Amygdala (tissue), 56 donors: ENCODE measurements at places on chromosomes 1 and 21.
A peak's percentile ranks its signal among the peaks of the same experiment; 100 is the strongest.

- peak; percentile 30 for DNase-seq
Observed at GRCh38 chr21:42537106-42537742, 23.6 kb downstream of the SLC37A1 start.

DNA sequence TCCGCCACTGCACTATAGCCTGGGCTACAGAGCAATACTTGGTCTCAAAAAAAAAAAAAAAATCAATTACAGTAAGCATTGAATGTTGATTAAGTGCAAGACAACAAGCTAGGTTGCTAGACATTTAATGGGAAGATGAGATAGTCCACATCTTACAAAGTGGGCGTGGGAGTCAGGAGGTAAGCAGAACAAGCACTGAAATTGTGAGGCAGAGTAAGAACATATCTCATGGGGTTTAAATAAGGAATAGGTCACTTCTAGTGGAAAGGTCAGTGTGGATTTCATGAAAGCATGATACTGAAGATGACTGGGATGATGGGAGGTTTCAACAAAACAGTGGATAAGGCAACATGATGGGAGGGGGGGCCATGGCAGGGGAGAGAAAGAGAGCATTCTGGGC is 1.9 kb upstream of the OLFML2B start:
- DNase-seq: no peak

GRCh38 chr1:80506216-80506615 is 1294.5 kb upstream of the ADGRL2 start:
- DNase-seq: no peak

GRCh38 chr1:218350035-218350525 is 4.9 kb downstream of the TGFB2 start:
- no peak for DNase-seq

DNA sequence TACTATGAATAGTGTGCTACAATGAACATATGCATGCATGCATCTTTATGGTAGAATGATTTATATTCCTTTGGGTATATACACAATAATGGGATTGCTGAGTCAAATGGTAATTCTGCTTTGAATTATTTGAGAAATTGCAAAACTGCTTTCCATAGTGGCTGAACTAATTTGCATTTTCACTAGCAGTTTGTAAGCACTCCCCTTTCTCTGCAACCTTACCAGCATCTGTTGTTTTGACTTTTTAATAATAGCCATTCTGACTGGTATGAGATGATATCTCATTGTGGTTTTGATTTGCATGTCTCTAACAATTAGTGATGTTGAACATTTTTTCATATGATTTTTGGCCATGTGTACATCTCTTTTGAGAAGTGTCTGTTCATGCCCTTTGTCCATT is 24.0 kb upstream of the DIRAS3 start:
- no peak for DNase-seq

DNA sequence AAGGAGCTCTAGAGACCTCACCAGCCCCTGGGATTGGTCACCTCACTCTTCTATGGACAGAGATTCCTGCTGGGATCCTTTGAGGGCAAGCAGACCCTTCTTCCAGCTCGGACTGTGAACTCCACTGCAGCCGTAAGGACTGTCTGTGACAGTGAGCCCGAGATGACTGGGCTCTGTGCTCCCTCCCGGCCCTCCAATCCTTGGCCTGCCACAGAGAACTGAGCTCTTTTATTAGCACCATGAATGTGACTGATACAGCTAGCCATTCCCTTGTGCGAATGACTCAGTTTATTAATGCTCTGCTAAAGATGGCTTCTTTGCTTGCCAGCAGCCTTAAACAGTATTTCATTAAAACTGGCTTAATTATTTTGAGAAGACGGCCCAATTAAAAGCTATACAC is 194.6 kb upstream of the LMO4 start:
- peak; percentile 61 for DNase-seq

- no peak for DNase-seq
Observed at GRCh38 chr1:2126331-2127186, 68.0 kb downstream of the FAAP20 start.

DNA sequence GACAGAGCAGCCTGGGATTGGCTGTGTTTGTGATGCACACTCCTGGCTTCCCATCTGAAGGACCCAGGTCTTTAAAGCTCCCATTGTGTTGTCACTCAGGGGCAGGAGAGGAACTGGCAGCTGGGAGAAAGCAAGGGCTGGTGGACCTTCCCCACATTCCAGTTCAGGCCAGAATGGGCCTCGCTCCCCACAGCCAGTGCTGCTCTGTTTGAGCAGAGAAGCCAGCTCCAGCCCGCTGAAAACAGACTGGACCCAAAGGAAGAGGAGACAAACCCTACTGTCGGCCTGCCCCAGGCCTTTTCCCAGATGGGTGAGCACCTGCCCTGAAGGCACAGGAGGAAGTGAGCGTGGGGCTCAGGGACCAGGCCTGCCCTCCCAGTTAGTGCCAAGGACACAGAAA is 499.4 kb downstream of the NPHP4 start:
- DNase-seq: no peak

- no peak for DNase-seq
Observed at GRCh38 chr1:226751703-226752102, 12.6 kb upstream of the ITPKB start.

GRCh38 chr21:45517249-45518065 is 24.8 kb downstream of the SLC19A1 start:
- DNase-seq: no peak

DNA sequence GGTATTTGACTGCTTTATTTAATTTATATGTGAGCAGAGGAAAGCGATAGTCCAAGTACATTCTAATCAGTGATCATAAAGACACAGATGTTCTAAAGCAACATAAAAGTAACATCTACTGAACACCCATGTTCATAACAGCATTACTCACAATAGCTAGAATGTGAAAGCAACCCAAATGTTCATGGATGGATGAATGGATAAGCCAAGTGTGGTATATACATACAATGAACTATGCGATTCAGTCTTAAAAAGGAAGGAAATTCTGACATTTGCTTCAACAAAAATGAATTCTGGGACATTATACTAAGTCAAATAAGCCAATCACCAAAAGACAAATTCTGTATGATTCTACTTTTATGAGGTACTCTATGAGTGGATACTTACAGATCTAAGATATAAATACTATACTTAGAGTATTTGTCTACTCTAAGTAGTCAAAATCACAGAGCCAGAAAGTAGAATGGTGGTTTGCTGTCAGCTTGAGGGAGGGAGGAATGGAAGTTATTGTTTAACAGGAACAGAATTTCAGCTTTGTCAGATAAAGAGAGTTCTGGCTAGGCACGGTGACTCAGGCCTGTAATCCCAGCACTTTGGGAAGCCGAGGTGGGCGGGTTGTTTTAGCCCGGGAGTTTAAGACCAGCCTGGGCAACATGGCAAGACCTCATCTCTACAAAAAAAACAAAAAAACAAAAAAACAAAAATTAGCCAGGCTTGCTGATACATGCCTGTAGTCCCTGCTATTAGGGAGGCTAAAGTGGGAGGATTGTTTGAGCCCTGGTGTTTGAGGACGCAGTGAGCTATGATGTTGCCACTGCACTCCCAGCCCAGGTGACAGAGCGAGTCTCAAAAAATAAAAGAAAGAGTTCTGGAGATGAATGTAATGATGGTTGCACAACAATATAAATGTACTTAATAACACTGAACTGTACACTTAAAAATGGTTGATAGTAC is 79.7 kb upstream of the ARHGAP29 start:
- DNase-seq: no peak

DNA sequence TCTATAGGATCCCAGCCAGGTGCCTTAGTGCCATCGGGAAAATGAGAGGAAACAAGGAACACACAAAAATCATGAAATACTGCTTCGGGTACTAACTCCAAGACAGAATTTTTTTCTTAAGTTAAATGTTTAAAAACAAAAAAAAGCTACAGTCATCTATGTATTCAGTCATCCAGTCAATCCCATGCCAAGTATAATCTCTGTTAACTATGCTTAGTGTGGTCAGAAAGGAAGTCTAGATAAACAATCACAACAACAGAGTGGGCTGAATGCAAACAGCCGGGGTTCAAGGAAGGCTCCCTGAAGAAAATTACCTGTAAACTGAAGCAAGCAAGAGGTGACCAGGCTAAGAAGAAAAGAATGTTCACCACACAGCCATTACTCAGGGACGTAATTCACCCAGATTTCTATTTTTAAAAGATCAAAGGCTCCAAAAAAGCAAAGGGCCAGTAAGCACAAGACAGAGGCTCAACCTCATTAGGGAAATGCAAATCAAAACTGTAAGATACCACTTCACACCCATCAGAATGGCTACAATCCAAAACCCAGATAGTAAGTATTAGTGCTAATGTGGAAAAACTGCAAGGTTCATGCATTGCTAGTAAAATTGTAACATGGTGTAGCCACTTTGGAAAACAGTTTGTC is 53.0 kb downstream of the RERE start:
- no peak for DNase-seq

GRCh38 chr21:14589855-14590563 is 43.9 kb upstream of the SAMSN1 start:
- DNase-seq: no peak

GRCh38 chr1:166479052-166479631 is 312.3 kb upstream of the FAM78B start:
- DNase-seq: no peak

DNA sequence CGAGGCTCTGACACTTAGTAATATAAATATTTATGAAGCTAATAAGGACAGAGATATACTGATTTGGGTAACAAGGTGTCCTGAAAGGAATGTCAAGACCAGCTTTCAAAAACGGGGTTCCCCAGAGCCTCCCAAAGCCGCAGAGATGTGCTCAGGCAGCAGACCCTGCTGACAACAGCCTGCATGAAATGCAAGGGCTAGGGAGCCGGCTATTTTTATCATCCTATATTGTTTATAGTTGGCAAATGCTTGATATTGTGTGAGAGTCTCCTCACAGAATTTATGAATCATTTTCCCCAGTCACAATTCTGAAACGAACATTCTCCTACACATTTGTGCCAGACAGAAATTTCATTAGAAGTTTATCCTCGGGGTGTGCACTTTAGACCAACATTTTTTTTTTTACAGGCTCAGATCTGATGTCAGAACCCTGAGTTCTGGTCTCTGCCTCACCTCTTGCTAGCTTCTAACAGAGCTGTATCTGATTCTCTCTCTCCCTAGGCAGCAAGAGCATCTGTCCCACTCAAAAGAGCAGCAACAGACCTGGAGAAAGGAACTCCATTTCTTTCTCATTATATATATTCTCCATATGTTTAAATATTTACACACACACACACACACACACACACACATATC is 302.3 kb upstream of the PLD5 start:
- no peak for DNase-seq

GRCh38 chr1:1204998-1205768 is 1.2 kb downstream of the TNFRSF18 start:
- DNase-seq: no peak

DNA sequence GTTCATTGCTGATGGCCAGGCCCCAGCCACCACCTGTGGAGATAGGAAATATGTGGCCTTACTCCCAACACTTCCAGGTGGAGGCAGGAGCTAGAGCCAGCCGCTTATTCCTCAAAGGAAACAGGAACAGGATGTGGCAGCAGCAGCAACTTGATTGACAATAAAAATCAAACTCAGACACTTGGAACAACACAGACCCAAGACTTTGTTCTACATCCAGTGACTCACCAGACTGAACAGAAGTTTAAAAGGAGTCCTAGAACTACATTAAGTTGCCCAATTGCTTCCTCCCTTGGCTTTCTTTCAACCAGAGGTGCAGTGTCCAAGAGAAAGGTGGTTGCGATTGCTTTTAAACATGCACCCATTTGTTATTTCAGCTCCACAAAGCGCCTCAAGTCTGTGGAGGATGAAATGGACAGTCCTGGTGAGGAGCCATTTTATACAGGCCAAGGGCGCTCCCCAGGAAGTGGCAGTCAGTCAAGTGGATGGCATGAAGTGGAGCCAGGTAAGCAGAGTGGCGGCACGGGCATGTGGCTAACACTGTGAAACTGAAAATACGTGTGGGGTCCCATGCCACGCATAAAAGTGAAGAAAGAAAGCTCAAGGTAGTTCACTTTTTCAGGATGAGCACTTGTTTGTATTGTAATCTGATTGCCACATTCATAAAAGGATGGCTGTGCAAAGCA is 276.6 kb downstream of the NFIA start:
- DNase-seq: no peak

DNA sequence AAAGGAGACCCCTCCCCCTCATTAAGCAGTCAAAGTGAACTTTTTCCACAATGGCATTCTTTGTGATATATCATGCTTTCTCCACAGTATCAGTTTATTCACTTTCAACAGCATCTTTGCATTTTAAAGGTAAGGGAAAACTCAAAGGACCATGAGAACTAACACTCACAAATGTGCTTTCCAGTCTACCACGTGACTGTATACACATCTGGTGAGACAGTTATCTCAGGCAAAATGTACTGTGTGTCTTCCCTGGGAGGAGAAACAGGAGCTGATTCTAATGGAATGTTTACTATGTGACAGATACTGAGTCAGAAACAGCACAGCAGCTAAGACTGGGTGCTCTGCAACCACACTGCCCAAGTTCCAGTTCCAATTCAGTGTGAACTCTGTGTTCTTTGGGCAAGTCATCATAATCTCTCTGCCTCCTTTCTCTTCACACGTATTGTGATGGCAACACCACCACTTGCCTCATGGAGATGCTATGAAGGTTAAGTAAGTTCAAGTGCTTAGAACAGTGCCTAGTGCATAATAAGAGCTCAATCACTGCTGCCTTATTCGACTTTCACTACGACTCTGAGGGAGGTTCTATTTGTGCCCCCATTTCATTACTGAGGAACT is 79.0 kb downstream of the SLC45A1 start:
- DNase-seq: no peak

GRCh38 chr1:117176579-117176978 is 34.1 kb downstream of the VTCN1 start:
- DNase-seq: no peak

DNA sequence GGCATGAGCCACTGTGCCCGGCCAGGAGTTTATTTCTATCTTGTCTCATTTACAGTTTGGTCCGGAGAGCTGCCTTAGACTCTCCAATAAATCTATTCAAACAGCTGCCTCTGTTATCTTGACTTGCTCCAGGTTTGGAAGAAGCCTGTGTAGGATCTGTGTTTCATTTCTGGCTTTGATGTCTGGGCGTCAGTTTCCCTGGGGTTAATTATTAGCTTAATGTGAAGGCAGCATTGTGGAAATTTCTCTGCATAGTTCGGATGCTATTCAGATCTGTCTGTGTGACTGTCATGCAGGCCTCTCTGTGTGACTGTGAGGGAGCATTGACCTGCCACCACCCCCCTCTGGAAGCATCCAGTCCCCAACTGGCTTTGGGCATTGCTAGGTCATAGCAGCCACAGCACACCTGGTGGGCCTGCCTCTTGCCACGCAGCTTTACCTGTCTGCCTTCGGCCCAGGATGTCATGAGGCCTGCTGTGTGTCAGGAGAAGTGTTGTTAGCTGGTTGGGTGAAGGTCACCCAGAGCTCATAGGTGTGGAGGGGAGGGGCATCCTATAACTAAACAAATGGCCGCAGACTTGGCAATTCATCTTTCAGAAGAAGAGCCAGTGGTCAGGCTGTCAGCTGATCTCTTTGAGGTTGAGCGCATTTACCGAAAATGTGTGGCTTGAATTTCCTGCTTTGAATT is 9.8 kb downstream of the IFNGR2 start:
- DNase-seq: no peak

GRCh38 chr21:10273196-10273595 is 248.2 kb upstream of the TPTE start:
- DNase-seq: no peak

GRCh38 chr1:115911294-115911693 is 65.0 kb upstream of the SLC22A15 start:
- DNase-seq: no peak
